ENCODE measurements at places on chromosomes 13 and 19.

DNA sequence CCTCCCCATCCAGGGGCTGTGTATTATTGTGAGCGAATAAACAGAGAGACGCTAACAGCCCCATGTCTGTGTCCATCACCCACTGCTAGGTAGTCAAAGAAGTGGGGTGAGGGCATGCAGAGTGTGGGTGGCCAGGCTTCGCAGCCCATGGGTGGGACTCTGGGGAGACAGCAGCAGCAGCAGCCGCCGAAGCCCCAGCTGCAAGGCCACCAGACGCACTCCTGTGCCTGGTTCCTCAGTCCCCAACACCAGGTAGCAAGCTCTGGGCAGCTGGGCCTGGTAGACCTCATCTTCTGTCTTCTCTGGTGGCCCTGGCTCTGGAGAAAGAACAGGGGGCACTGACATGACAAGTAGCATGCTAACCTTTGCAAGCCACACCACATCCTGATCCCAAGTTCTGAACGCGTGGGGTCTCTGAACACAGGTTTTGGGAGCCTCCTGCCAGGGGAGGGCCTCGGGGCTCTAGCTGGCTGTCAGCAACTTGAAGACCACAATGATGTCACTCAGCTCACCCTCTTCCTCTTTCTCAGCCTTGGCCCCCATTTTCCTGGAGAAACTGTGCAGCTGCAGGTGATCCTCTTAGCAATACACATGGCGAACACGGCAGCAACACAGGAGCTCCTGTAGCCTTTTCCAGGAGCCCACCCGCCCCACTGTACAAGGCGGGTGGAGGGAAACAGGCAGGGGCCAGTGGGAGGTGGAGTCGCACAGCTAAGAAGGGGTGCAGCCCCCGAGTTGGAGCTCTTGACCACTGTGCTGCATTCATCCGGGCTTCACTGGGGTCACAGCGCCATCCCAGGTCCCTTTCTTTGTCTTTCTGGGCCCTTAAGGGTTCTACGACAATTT is 5.8 kb downstream of the FUZ start:
- DNase-seq: no peak

GRCh38 chr13:51935326-51936171 is 73.8 kb downstream of the CCDC70 start:
- no peak for DNase-seq

- DNase-seq: peak; percentile 64
Observed at GRCh38 chr19:11496391-11497163, 9.1 kb downstream of the ZNF653 start.

DNA sequence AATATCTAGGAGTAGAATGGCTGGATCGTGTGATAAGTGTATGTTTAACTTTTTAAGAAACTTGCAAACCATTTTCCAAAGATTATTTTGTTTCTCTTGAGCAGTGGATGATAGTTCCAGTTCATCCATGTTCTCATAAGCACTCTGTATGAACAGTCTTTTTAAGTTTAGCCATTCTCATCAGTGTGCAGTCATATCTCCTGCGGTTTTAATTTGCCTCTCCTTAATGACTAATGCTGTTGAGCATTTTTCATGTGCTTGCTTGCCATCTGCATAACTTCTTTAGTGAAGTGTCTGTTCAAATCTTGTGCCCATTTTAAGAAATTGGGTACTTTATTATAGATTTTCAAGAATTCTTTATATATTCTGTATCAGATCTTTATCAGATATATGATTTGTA is 58.6 kb downstream of the WASF3 start:
- no peak for DNase-seq

DNA sequence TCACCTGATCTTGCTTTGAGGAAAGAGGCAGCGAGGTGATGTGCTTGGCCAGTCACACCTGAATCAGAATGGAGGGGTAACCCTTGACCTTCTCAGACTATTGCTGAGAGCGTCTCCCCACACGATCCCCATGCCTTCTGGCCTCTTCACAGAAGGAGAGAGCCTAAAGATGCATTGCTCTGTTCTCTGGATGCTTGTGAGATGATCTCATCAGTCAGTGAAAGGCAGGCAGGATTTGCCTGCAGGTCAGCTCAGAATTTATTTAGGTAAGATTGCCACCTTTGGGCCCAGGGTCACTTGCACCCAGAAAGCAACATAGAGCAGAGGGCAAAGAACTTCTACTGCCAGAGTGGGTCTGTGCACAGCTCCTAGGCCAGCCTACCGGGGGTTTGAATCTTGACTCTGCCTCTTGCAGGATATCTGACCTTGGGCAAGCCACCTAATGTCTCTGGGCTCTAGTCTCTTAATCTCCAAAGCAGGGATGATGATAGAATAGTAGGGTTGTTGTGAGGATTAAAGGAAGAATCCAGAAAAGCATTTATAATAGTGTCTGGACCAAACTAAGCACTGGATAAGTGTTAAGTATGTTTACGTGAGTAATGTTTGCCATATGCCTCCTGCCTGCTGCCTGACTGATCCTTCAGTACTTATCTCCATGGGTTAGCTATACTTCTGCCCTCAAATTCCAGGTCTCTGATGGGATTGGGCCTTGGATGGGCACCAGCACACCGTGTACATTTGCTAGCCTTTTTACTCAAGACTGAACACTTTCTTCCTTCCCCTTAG is 8.4 kb upstream of the FLT1 start:
- no peak for DNase-seq

GRCh38 chr13:77349365-77349764 is 22.5 kb upstream of the MYCBP2 start:
- no peak for DNase-seq

GRCh38 chr19:42397263-42398166 is 7.4 kb upstream of the CNFN start:
- DNase-seq: no peak

GRCh38 chr19:3955688-3956087 is 15.2 kb downstream of the DAPK3 start:
- no peak for DNase-seq

DNA sequence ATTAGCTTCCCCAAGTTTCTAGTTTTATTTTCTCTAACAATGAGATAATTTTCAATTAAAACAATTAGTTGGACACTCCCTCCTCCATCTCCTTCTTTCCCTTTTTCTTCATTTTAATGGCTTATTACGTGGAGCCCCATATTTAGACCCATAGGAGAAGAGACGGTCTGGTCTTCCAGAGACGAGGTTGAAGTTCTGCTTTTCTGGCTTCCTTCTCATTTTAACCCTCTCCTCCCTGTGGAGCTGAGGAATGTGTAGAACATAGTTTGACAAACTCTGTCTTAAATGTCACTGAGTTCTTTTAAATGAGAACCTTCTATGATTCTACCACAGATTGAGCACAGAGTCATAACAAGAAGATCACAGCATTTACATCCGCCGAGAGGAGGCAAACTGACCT is 86.8 kb downstream of the EDNRB start:
- DNase-seq: no peak
